CMK (cell line): ENCODE measurements at places on chromosomes 6 and 20.

- no peak for DNase-seq
Measured at GRCh38 chr6:41965429-41966213, 24.0 kb upstream of the CCND3 start.

GRCh38 chr6:124887872-124888580 is 74.2 kb upstream of the RNF217 start:
- no peak for DNase-seq

GRCh38 chr6:52999456-52999855 is 4.4 kb upstream of the GSTA4 start:
- no peak for DNase-seq

GRCh38 chr20:25323496-25324246 is 67.0 kb downstream of the ABHD12 start:
- DNase-seq = no peak

GRCh38 chr6:44169154-44169553 is 10.5 kb downstream of the CAPN11 start:
- no peak for DNase-seq

DNA sequence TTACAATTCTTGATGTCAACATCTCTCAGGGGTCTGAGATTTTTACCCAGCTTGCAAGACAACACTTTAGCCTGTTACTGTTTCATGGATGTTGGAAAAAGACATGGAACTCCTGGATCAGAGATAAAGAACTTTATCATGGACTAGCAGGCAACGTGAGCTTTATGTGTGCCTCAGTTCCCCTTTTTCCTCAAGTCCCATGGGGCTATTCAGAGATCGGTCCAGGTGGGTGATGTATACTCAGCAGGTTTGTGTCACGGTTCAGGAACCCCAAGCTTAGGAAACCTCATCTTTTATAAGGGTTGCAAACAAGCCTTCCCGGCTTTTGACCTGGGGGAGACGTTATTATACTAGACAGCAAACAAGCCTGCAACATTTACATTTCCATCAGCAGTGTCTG is 15.0 kb downstream of the AFG1L start:
- no peak for DNase-seq

GRCh38 chr20:46078954-46079353 is 10.8 kb downstream of the NCOA5 start:
- DNase-seq = no peak

DNA sequence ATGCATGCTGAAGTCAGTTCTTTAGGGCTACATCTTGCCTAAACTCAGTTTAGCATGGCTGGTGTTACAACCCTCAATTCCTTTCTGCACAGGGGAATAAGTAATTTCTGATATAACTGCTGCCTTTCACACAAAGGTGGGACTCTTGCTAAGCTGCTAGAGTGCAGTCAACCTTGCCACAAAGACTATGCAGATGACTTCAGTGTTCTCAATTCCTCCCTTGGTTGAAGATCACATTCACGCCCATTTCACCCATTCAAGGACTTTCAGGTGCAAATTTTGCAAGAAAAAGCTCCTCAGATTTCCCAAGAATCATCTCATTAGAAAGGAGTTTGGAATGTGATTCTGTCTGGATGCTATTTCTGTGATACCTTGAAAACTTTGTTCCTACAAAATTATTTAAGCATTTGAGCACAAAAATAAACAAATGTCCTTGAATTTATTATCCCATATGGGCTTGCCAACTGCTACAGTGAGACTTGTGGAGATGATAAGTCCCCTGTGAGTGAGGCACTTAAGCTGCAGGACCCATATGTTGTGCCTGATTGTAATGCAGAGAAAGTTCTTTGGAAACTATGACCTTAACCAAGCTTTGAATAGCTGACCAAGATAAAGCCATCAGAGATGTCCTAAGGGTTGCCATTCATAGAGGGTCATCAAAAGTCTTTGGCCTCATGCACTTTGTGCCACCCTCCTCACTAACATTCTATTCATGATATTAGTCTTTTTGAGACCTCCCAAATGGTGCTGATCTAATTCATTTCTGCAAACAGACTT is 111.8 kb downstream of the PLCB4 start:
- no peak for DNase-seq

GRCh38 chr6:37524025-37524969 is 24.6 kb upstream of the CCDC167 start:
- no peak for DNase-seq

- DNase-seq = no peak
Measured at GRCh38 chr6:88890860-88891845, 72.3 kb downstream of the RNGTT start.

DNA sequence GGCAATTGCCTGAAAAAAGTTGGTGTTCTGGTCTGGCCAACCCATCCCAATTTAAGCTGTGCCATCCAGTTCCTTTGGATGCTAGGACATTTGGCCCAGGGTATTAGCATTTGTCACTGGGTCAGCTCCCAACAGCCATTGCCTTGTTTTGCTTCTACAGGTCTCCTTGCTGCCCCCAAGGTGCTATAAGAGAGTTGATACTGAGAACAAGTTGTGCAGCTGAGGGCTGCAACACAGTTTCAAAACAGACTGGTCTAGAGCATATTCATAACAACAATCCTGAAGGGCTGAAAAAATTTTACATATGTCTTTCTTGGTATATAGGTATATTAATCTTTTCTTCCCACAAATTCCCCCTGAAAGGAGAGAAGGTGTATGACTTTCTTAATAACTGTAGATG is 61.0 kb downstream of the LYRM4 start:
- no peak for DNase-seq

DNA sequence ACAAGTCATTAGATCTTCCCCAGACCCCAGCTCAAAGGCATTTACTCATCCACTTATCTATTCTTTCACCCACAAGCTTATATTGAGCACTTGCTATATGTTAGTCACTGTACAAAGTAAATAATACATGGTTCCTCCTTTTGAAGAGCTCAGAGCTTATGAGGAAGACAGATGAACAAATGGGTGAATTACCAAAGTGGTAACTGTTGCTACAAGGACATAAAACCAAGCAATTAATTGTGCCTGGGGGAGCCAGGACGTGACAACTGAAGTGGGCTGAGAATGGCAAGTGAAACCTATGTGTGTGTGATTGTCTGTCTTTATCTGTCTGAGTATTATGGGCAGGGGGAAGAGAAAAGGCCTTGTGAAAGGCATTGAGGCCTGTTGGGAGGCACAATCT is 45.6 kb upstream of the AKIRIN2 start:
- DNase-seq = no peak

DNA sequence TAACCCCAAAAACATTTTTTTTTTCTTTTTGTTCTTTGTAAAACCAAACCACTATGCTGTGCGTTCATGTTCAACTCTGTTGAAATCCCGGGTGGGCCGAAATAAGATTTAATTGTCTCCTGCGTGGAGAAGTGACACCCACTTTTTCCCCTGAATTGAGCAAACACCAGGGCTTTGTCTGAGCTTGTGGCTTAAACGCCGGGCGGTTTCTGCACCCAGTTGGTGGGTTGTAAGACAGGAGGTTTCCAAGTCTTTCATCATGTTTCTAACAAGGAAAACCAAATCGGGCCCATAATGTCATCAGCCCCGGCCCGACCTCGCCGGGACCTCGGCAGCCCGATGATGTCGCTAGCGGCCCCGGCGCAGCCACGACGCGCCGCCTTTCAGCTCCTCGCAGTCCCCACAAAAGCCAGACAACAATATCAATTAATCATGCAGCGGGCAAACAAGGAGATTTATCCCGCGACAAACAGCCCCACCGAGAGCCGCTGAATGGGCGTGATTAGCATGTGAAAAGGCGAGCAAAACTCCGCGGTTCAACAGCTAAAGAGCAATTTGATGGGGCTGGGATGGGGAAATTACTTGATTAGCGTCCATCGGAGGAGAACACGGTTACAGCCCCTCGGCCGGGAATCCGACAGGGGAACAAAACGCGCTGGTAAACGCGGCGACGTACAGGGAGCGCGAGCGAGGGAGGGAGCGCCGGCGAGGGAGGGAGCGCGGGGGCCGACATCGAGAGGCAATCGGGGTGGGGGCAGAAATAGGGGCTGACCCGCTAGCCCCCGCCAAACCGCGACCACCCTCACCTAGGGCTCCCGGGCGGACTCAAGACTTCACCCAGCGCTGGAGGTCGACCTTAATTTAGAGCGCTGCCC is 5.3 kb downstream of the LINC00237 start:
- no peak for DNase-seq

- DNase-seq = no peak
Measured at GRCh38 chr20:19272976-19273654, 60.7 kb downstream of the SLC24A3 start.

- DNase-seq = no peak
Measured at GRCh38 chr6:43120944-43121913, 45.1 kb downstream of the PTK7 start.

- no peak for DNase-seq
Measured at GRCh38 chr6:69812746-69813427, 16.1 kb upstream of the LMBRD1 start.

- DNase-seq = no peak
Measured at GRCh38 chr20:50541606-50542041, 31.4 kb downstream of the PTPN1 start.

DNA sequence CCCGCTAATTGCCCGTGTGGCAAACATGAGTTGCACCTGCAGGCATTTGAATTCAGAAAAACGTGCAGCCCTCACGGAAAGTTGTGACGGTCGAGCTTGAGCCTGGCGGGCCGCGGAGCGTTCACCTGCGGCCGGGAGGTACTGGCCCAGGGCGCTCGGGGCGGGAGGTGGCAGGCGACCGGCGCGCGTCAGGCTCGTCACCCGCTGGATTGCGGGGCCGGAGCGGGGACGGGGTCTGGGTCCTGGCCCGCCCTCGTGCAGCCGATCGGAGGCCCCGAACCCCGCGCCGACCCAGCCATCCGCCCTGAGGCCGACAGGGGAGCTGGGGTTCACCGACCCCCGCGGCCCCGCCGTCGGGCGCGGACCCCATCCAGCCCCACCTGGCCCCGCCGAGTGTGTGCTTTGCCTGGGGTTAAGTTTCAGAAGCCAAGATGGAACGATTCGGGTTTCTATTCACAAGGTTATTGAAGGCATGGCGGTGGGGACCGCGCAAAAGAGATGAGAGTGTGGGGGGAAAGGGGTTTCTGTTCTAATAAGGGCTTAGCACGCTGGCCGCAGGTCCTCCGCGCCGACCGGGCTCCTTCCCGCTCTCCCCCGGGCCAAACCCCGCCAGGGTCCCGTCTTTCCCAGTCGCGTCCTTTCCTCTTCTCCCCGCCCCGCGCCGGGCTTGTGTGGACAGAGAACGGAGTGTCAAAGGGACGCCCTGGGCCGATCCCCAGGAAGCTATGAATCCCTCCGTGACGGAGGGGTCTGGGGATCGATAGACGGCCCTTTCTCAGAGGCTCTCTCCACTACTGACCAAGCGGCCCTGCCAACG is 1.6 kb upstream of the HEY2 start:
- no peak for DNase-seq

DNA sequence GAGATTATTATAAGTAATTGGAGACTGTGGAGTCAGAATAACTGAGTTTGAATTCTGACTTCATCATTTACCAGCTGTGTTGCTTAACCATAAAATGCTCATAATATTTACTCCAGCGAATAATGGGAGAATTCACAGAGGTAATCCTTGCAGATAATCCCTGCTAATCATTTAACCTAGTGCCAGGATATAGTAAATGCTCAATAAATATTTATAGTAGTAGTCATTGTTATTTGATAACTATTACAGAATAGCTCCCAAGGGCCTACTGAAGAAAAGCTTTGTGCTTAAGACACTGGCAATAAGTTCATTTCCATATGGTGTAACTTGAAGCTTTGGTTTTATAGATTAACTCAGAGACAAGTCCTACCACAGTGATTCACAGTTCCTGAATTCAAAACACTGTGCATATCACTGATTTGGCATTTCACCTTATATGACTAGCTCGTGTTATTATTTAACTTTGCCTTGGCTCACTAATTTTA is 208.8 kb upstream of the PLCB4 start:
- no peak for DNase-seq

GRCh38 chr6:30135757-30136156 is at the start of gene TRIM40:
Gene TRIM40 (plus strand): TSS chr6:30136140. CDS start chr6:30137037, 897 bp downstream.
- DNase-seq = no peak

- no peak for DNase-seq
Measured at GRCh38 chr6:45626087-45626891, 248.6 kb upstream of the SUPT3H start.

DNA sequence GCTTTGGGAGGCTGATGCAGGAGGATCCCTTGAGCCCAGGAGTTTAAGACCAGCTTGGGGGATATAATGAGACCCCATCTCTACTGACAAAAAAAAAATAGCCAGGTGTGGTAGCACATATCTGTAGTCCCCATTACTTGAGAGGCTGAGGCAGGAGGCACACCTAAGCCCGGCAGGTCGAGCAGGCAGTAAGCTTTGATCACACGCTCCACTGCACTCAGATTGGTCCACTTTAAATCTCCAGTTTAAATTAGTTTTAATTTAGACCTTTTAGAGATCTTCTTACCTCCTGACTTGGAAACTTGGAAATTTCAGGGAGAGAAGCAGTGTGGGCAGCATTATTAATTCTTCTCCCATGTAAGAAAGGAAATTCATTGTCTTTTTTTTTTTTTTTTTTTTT is 16.8 kb upstream of the PLCB4 start:
- DNase-seq = no peak

DNA sequence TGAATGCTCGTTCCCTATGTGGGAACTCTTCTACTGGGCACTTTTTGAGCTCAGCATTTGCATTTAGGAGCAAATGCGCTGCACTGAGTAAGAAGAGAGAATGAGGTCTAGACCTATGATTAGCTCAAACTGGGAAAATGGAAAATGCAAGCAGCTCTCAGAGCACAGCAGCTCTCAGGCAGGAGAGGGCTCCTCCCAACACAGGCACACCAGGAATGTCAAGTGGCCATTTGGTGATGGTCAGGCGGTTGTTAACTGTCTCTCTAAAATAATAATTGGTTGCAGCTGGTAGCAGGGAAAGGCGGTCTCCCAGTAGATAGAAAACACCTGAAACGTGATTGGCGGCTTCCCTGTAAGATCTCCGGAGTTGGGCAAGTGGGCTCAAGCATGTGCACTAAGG is 162.0 kb upstream of the ECI2 start:
- no peak for DNase-seq

GRCh38 chr6:45031601-45032000 is 296.5 kb upstream of the RUNX2 start:
- no peak for DNase-seq
